Upper lobe of left lung (tissue), 6 donors: ENCODE measurements at places on chromosomes 6 and 20.

DNA sequence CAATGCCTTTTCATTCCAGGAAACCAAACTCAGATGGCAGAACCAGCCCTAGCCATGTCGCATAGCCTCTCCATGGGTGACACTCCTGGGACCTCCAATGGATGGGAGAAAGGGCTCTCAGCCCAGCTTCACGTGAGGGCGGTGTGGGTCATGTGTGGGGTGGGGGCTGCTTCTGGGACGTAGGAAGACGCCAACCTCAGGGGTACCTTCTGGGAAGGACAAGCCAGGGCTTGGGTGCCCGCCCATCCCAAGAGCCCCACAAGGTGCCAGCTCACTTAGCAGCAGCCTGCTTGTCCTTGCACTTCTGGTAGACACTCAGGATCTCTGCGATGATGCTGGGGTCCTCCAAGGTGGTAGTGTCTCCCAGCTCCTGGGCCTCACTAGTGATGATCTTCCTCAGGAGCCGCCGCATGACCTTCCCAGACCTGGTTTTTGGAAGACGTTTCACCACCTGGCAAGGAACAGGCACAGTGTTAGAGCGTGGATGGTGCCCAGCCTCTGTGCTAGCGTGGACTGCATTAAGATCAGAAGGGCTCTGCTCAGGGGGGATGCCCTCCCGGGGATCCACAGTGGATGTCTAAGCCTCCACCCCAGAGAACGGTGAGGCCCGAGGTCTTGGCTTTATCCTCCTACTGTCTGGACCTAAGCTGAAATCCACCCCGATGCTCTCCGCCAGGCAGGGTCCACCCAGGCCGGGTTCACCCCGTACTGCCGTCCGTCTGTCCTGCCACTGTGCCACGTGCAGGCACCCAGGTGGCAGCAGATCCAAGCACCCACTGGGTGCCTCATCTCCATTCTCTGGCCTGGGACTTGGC, 15.1 kb upstream of the APMAP start:
- no peak for DNase-seq

DNA sequence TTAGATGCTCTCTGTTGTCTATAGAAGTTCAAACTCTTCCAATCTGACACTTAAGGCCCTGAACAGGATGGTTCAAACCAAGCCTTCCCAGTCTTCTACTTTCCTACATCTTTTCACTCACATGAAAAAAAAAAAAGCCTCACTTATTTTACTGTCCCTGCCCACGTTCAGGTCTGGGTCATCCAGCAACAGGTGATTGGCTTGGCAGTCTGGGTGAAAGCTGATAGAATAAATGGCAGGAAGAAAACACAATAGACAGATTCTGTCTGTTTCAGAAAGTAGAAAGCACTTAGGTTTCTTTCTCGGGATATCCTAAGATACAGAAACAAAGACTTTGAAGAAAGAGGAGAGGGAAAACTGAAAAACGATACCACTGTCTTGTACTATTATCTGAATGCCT, 61.8 kb upstream of the HSF2 start:
- DNase-seq, result no peak

DNA sequence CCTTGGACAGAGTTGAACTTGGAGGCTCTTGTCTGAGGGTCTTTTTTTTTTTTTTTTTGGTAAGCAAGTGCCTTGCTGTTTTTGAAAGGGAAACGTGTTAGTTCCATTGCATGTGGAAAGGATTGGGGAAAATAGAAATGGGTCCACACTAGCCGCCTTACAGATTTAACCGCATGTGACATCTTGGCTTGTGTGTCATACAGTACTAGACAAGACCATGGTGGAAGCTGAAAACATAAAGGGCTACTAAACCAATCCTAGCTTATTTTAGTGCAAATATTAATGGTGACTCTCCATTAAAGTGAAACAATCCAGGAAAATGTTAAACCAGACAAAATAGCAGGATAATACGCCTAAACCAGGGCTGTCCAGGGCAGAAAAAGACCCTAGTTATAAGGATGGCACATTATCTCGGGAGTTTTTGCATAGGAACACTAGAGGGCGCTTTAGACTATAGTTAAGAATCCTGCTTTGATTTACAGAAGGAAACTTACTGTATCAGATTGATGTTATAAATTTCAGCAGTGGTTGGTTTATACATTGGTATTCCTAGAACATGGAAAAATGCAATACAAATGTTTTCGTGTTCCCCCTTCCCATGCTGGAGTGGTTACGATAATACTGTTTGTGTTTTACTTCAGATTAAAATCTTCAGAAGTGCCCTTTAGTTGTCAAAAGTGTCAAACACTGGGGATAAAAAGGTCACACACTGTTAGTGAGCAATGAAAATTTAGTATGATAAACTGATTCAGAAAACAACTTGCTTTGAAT, 59.8 kb upstream of the DEK start:
- DNase-seq, result no peak

DNA sequence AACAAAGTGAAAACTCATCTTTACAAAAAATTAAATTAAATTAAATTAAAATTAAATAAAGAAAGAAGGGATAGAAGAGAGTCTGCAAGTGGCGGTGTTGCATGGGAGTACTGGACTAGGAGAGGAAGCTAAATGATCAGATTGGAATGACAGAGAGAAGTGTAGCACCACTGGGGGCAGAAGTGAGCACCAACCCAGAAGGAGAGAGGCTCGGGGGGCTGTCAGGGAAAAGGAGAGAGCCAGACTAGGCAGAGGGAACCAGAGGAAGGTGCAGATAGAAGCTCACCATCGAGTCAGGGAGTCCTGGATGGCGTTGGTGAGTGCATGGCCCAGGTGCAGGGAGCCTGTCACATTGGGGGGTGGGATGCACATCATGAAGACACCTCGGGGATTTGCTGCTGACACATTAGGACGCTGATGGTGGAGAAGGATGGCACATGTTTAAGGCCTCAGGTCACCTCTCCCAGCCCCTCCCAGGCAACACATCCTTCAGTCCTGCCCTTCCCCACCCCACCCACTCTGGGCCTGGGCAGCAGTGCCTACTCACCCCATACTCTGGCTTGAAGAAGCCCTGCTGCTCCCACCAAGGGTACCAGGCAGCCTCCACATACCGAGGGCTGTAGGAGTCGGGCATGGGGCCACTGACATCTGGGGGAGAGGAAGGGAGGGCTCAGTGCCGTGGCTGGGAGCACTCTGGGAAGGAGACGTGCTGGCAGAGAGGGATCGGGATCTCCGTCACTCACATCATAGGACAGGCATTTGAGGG, 4.0 kb downstream of the VARS1 start:
- no peak for DNase-seq

DNA sequence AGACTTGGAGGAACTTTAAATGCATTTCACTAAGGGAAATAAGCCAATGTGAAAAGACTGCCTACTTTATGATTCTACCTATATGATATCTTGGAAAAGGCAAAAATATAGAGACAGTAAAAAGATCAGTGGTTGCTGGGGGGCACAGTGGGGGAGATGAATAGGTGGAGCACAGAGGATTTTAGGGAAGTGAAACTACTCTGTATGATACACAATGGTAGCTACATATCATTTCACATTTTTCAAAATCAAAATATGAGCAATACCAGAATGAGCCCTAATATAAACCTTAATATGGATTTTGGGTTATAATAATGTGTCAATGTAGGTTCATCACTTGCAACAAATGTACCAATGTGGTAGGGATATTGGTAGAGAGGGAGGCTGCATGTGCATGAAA, 161.4 kb upstream of the HTR1E start:
- DNase-seq, result no peak

DNA sequence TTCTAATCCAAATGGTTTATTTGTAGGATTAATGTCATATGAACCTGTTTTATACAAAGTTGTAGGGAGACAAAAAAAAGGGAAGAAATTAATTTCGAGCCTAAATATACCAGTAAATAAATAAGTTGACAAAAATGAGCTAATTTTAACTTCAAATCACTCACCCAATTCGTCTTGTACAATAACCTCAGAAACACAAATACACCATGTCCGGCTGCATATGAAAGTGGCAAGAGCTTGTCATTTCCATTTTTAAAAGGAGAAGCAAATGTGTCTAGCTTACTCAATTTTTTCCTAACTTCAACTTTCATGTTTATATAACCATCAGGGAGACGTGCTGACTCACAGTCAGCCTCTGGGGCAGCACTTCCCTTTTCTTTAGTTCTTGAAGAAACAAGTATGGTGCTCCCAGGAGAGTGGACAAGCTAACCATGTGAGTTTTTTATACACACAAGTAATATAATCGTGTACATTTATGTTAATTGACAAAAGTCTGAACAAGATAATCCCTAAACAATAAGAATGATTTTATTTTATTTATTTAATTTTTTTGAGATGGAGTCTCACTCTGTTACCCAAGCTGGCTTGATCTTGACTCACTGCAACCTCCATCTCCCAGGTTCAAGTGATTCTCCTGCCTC, 55.5 kb upstream of the SGK1 start:
- no peak for DNase-seq

- DNase-seq, result no peak
These were observed 38.8 kb downstream of the HLA-F start for GRCh38 chr6:29762051-29762450.

- DNase-seq, result peak; percentile 91
These were observed 24.9 kb upstream of the FUCA2 start for GRCh38 chr6:143536461-143536865.

DNA sequence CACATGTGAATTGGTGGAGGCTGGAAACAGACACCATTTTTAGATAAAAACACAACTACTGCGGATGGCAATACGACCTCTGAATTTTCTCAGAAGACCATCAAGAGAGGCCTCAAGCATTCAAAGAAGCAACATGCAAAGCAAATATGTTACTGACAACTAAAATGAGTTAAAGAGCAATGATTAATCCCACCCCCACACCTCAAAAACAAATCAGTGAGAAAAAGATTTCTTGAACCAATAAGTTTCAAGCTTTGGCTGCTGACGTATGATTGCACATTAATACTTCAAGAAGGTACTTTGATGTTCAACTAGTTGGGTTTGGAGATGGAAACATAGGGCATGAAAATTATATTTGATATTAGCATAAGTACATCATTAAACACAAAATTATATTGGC, 982 bp downstream of the MMUT start:
- DNase-seq, result no peak

DNA sequence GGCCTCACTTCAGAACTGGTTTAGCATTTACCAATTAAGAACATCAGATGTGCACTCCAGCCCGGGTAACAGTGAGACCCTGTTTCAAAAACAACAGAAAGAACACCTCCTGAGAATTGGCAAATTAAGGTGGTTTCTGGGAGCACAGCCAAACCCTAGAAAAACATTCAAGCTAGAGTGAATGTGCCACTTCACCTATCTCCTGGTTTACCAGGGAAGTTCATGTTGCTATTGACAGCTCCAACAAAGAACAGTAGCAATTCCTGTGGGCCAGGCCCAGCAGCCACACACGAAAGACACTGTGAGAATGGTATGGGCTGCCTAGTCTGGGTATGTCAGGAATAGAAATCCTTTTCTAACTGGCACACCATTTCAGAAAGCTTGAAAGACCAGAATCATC, 4.9 kb downstream of the POLR1C start:
- no peak for DNase-seq

GRCh38 chr20:48653706-48654051, 174.1 kb downstream of the PREX1 start:
- no peak for DNase-seq

DNA sequence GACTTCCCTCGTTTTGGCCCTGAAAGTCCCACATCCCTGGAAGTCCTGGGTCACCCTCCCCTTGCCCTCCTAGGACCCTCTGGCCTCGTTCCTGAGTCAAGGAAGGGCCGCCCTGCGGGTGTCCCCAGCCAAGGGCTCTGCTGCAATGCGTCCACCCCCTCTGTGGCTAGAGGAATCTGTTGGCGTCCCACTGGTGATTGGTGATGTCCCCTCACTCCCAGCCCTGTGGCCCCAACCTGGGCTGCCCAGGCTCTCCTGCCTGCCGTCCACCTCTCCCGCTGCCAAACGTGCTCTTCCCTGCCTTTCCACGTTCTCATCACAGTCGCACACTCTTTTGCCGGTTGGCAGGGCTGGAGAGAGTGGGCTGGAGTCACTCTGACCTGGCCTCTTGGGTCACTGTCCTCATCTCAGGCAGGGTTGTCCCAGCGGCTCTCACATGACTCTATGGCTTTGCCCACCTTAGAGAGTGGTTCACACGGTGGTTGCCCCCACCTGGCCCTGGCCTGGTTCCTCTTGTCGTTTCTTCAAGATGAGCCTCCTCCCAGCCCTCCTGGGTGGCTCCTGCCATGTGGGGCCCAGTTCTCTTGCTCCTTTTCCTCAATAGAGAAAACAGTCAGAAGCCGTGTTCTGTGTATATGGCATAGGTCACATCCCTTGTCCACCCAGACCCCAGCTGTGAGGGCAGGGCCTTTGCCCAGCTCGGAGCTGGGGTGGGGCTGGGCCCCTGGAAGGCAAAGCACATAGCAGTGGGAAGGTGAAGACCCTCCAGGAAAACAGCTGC, 100.9 kb downstream of the TMEM242 start:
- no peak for DNase-seq
